CD8-positive, alpha-beta memory T cell (primary cell): ENCODE measurements at places on chromosomes 6 and 20.

DNA sequence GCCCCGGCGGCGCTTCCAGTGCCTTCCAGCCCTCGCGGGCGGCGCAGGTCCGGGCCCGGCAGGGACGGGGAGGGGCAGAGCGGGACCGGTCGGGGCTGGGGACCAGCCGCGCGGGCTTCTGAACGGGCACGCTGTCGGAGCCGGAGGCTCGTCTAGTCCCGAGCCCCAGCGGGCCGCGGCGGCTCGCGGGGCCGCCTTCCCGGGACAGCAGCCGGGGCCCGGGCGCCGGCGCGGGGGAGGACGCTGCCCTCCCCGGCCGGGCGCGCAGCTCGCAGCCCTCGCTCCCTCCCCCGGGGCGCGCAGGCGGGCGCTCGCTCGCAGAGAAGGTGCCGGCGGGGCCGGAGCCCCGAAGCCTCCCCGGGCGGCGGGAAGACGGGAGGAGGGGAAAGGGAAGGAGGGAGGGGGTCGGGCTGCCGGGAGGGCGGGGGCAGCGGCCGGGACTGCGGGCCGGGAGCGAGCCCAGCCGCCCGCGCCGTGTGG is 696 bp upstream of the SIRPA start:
- no peaks in the 10 kb centered on the region for H3K36me3 ChIP-seq
- H3K27ac ChIP-seq: no peak overlapping the region

- peaks cover 19% of the 10 kb centered on the region for H3K4me1 ChIP-seq
- H3K27ac ChIP-seq: no peak overlapping the region
- H3K36me3 ChIP-seq: no peaks in the 10 kb centered on the region
- DNase-seq: no peak
- H3K4me3 ChIP-seq: peak overlapping the region; percentile 60
Observed at GRCh38 chr6:1611572-1612298, 2.0 kb downstream of the FOXC1 start.

GRCh38 chr20:38181207-38181801 is 16.2 kb upstream of the TGM2 start:
- no peak for DNase-seq
- no peaks in the 10 kb centered on the region for H3K27me3 ChIP-seq
- H3K4me1 ChIP-seq: no peaks in the 10 kb centered on the region

DNA sequence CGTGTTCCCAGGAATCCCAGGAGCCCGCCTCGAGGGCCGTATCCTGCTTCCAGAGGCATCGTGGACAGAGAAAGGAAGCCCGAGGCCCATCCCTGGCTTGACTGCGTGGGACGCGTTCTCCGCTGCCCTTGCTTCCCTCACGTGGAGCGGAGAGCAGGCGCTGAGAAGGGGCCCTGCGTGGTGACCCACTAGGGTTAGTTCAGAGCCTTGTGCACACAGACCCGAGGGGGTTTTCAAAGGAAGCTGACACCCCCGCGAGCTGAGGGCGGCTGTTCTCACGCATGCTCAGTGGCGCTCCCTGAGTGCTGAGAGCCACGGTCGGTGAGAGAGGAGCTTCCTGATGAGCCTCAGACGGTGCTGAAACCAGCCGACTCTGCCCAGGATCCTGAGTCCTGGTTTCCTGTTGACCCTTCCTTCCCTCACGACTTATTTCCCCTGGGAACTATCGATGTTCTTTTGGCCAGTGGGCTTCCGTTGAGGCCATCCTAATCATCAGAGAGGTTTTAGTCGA is 28.9 kb upstream of the CCR6 start:
- H3K27ac ChIP-seq: peak overlapping the region; percentile 62
- H3K27me3 ChIP-seq: no peaks in the 10 kb centered on the region
- H3K36me3 ChIP-seq: no peaks in the 10 kb centered on the region
- DNase-seq: peak; percentile 83

- H3K36me3 ChIP-seq: no peaks in the 10 kb centered on the region
- no peaks in the 10 kb centered on the region for H3K4me1 ChIP-seq
- no peak for DNase-seq
- no peak overlapping the region for H3K27ac ChIP-seq
- H3K27me3 ChIP-seq: no peaks in the 10 kb centered on the region
Observed at GRCh38 chr6:122078481-122078880, 321.0 kb upstream of the HSF2 start.
